ENCODE measurements at places on chromosomes 6 and 20.

DNA sequence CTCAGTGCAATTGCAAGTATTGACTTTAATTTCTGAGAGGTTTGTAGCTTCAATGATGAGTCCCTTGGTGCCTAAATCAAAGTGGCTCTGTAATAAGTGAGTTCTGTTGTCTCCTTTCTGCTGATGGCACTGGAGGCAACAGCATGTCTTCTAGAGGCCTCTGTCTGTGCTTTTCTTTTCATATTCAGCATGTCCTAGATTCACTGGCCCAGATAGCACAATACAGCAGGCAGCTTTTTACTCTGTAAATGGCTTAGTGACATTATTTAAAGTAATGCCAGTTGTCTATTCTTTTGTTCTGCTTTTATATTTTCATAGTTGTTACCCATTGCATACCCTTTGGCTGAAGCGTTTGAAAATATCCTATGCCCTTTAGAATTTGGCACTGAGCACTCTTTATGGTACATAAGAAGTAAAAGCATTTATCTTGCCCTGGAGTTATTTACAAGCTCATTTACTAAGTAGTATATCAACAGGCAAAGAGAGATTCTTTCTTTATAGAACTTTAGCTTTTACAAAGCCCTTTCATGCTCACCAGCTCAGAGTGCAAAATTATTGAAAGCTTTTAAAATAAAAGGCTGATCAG is 271.5 kb upstream of the KCNQ5 start:
- no peak for DNase-seq

DNA sequence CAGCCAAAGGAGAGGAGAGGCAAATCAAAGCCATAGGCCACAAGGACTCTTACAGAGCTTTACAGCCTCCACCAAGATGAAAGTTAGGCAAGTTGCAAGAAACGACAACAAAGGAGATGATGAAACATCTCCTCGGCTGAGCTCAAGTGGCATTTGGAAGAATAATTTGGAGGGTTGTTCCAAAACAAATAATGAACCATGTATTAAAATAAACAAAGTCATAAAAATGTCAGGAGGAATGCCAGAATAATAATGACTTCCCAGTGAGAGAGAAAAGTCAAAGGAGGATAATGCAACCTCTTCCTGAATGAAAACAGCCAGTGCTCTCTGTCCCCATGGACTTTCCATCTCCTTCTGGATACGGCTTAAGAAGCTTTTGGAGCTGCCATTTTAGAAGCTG is 371.4 kb upstream of the ID4 start:
- no peak for DNase-seq

DNA sequence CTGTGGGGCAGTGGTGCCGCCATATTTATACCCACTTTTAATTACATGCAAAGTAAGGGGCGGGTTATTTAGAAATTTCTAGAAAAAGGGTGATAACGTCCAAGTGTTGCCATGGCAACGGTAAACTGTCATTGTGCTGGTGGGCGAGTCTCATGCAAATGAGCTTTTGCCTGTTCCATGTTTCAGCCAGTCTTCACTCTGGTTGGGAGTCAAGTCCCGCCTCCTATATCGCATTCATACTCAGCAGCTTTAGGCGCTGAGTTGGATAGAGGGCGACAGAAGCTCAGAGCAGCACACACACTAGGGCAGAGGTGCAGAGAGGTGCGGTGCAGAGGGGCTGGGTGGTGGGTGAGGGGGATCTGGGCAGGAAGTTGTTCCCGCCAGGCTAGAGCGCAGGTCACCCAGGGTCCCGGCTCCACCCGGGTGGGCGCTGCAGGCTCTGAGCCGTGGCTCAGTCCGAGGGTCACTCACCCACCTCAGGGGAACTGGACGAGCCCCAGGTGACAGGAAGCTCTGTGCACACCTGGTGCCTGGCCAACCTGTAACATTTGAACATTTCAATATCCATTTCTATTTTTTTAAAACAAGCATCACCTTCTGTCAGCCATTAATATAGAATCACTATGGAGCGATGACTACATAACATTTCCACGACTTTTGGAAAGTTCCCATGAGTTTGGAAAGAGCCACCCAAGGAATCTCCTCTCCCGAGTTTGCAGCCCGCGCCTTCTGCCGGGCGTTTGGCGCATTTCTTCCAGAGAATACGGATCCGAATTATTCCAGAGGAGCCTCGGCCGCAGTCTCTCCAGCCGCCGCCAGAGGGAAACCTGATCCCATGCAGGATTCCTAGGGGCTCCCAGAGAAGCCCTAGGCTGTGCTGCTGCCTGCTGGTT is 89.1 kb upstream of the PHACTR3 start:
- DNase-seq: no peak

DNA sequence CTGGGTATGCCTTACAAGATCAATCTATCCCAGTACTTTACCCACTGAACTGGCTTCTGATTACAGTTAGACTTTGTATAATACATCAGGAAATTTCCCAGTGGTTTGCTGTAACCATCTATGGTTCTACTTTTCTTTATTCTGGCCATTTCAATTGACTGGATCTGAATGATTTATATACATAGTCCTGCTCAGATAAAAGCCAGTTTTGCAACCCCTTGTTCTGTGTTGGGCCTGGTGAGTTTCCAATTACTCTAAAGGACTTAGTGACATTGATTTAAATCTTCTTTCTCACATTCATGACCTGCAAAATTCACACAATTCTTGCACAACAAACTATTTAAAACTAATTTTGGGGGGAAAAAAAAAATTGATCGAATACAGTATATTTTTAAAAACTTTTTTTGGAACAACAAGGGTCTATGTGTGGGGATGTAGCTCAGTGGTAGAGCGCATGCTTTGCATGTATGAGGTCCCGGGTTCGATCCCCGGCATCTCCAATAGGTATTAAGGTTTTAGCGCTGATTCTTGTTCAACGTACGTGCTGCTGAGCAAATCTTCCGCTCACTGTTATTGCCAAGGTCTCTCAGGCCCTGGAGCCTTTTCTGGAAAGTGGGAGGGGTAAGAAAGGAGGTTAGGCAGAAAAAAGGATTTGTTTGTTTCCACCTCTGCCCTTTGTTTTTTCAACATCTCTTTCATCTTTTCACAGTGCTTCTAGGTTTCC is 117.5 kb downstream of the GPX5 start:
- DNase-seq: peak; percentile 31

DNA sequence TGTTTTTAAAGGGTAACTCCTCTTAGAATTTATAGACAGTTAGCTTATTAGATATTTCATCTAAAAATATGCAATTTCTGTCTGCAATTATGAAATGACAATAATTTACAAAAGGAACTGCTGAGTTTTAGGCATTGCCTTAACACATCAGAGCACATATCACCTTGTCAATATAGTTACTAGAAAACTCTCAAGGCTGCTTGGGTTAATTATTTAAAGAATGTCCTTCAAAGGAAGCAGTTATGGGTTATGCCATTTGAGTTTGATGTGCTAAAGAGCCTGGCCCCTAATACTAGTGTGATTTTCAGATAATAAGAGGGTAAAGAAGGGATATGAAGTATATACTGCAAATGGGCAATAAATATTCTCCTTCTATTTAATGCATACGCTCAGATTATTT is 192.5 kb downstream of the EPHA7 start:
- DNase-seq: no peak

DNA sequence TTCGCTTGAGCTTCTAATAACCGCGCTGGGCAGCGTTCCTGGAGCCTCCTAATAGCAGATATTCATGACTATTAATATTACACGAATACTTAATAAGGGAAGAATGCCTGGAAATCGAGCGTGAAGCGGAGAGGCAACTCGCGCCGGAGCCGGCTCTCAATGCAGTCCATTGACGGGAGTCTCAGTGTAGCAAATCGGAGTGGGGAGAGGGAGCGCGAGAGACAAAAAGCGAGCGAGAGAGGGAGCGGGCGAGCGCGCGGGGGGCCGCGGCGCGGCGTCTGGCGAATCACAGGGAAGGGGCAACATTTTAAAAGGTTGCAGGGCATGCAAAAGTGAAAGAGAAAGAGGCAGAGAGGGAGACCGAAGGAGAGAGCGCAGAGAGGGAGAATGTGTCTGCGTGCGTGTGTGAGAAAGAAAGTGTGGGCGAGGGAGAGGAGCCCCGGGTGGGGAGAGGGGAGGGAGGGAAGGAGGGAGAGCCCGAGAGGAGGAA is 2.9 kb downstream of the TFAP2A start:
- peak; percentile 47 for DNase-seq

- no peak for DNase-seq
These were observed 219.8 kb upstream of the STXBP5 start for GRCh38 chr6:146984251-146984924.

Data from activated T-cell treated with anti-CD3 and anti-CD28 coated beads, Interleukin-2, amount 50 U/mL, for 72 hours (primary cell).